Upper lobe of right lung (tissue), 1 donor: ENCODE measurements at places on chromosomes 1 and 21. TPM values are rescaled to one million over a fixed set of nuclear protein-coding genes. Genes with fewer than 3 reads are reported as not detected.
A peak's percentile ranks its signal among the peaks of the same experiment; 100 is the strongest.

DNA sequence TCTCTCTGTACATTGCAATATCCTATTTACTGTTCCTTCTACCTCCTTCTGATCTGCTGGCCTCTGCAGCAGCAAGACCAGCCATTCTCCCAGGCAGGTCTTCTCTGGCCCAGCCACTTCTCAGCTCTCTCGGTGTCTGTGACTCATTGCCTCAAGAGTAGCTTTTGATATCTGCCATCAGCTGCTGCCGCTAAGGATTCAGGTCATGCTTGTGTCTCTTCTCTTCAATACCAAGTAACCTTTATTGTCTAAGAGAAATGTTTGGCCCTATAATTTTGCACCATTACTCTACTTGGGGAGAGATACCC, 101.8 kb downstream of the TMEM53 start:
- DNase-seq = no peak

DNA sequence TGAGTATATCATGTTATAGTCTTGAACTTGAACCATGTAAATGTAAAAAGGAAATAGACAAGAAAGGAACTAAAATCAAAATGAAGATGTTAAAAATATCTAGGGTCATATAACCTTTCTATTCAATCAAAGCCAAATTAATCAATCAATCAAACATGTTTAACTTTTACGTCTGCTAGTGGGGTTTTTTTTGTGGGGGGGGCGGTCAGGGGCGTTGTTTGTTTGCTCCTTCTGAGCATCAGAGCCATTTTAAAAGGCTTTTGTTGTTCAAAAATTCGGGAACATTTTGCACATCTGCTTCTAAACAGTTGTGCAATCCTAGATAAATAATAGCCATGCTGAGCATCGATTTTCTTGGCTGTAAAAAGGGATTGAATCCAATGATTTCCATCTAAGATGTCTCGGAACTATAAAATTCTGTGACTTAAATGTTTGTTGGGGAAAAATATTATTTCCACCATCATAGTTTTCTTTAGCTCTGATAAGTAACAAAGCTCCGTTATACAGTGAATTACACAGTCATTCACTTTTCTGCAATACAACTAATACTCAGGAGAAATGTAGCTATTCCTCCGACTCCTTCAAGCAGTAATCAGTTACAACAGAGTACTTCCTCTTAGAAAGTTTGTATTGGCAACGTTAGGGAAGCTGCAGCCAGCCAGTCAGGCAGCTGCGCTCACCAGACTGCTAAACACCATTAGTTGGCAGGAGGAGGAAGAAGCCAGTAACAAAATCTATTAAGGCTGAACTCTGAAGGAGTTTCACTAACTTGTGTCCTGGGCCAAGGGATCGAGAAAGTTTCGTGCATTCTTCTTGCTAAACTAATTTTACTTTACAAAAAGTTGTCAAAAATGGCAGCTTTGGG, 2.2 kb downstream of the SPATA6 start:
- peak; percentile 73 for DNase-seq

DNA sequence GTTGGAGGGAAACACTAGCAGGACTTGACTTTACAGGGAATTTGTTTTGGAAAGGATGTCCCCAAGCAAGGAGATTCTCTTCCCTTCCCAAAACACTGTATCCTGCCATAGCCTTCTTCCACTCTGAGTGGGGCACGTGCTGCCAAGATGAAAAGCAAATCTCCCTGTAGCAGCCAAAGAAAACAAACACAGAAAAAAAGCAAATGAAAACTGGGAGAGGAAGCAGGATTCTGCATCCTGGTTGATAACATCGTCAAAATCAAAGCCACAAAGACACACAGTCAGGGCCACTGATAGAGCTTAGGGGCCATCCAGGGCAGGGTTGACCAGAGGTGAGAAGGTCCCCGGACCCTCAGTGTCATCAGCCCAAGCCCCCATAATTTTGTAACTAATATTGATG, 16.0 kb upstream of the MTARC2 start:
- no peak for DNase-seq

DNA sequence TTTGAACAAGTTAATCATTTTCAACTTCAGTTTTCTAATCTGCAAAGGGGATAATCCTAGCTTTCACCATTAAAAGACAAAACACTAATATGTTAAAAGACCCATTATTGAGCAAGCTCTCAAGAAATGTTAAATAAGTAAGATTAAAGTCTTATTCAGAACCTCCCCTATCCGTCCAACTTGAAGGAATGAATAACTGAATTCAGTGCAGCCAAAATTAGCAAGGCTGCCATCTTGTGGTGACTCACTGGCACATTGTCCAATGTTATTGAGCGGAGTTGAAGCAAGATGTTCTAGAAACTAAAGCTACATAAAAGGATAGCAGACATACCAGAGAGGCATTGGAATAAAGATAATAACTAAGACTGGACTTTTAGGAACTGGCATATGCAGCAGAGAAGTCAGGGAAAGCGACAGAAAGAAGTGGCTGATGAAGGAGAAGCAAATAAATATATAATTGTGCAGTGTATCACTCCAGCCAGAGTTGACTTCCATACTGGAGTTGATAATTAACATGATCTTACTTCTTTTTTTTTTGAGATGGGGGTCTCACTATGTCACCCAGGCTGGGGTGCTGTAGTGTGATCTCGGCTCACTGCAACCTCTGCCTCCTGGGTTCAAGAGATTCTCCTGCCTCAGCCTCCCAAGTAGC, 8.2 kb upstream of the CAP1 start:
- no peak for DNase-seq

DNA sequence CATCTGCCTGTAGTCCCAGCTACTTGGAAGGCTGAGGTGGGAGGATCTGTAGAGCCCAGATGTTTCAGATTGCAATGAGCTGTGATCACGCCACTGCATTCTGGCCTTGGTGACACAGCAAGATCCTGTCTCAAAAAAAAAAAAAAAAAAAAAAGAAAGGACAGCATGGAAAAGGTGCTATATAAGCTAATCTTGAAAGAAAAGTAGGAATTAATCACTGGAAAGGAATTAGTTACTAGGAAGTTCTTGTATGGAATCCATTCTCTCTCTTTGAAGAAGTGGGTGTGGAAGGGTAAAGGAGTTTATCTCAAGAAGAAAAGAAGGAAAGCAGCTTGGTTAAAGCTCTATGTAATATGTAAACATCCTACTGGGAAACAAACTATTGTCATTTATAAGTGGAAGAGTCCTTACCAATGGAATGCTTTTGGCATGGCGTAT, 339.2 kb downstream of the DPYD start:
- DNase-seq = no peak

The ACTN2 gene
- 2.8 TPM for total RNA-seq

GRCh38 chr1:113993072-113993471, 13.8 kb downstream of the OLFML3 start:
- DNase-seq = no peak
